ENCODE measurements at places on chromosomes 12 and 14.

DNA sequence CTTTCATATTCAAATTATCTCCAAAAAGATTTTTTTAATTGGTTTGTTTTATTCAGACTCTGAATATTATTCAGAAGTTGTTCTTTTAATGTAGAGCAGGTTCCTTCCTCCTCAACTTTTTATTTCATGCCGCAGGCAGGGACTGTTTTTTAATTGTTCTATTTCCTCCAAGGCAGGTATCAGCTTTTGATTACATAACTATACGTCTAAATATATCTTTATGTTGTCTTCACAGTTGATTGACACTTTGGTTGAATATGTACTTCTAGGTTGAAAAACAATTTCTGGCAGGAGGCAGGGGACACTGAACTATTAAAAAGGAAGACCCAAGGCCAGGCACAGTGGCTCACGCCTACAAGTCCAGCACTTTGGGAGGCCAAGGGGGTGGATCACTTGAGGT lies 82.5 kb downstream of the HECTD4 start:
- DNase-seq = no peak

DNA sequence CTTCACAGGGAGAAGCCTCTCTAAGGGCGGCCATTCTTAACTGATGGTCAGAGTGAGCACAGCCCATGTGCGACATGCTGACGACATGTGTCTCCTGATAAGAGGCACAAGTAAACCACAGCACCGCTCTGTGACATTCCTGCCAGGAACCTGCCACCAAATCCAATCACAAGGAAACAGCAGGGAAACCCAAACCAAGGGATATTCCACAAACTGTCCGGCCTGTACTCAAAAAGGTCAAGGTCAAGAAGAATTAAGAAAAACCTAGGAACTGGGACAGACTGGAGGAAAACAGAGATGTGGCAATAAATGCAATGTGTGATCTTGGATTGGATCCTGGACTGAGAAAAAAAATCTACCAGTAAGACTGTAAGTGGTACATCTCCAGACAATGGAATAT lies 91.9 kb downstream of the SYNE3 start:
- DNase-seq = no peak

- DNase-seq = no peak
Observed at GRCh38 chr12:55739025-55739378, 3.9 kb upstream of the GDF11 start.

- DNase-seq = no peak
Observed at GRCh38 chr12:68206446-68206845, 19.2 kb downstream of the IL26 start.

DNA sequence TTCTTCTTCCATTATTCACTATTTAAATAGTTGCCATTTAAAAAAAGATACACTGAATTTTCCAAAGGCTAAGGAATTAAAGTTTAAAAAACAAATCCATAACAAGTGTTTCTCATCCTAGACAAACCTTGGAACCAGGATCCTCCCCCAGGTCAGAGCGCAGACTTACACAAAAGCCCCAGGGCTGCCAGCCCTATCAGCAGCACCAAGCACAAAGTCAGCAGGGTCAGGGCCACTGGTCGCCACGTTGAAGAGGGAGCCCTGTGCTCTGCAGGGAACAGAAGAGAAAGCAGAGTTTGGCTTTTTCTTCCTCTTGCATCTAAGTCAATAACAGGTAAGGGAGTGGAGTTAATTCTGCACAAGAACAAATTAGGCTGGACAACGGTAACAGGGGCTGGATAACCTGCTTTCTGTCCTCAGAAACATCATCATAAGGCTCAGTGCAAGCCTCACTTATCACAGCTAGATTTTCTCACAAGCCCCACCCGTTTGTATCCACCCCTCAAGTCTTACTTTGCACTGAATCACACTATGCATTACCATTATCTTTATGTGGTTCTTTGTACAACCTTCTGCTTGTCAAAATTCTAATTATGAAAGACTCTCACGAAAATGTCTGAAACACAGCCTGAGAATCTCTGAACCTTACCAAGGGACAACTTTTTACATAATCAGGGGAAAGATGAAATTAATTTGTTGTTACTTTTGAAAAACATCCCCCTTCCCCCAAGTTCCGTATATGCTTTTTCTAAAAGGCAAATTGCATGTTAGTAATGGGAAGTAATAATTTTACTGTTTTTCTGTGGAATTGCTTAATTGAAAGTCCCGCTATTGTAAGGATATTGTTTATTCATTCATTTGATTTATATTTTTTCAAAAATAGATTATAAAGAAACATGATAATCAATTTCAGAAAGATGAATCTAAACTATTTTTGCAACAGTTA lies 9.6 kb downstream of the CLEC1A start:
- DNase-seq = no peak

GRCh38 chr12:116609319-116610114 lies 50.3 kb downstream of the MAP1LC3B2 start:
- peak; percentile 42 for DNase-seq

GRCh38 chr12:31928246-31929026 lies 30.8 kb upstream of the RESF1 start:
- DNase-seq = peak; percentile 65

DNA sequence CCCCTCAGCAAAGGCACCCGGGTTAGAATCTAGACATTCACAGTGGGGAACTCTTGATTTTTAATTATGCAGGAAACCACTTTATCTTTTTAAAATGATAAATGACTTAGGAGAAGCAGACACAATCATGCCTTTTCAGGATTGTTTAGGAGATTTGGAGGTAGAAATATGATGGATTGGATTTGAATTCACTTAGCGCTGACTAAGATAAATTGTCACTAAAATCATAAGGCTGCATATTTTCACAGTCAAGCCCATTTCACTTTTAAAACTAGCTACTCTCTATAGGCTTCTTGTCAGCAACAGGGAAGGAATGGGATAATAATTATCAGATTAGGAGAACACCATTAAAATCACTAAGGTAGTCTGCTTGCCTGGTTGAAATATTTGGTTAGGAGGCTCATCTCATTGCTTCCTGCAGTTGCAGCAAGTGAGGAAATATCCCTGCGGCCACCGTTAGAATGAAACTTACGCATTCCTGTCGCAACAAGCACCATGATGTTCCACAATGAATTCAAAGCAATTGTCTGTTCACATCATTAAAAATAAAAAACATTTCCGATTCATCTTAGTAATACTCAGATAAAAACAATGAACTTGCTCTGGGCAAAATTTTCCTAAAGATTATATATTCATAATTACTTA lies 31.9 kb downstream of the DACT1 start:
- no peak for DNase-seq

Data from activated CD4-positive, alpha-beta T cell treated with anti-CD3 and anti-CD28 coated beads, Interleukin-10, Interleukin-2, amounts not matched to agents 100 ng/mL and 50 ng/mL, durations not matched to agents 16 hours and 8 hours (primary cell).